Upper lobe of left lung (tissue), 6 donors: ENCODE measurements at places on chromosomes 12 and 14. TPM values are rescaled to one million over a fixed set of nuclear protein-coding genes. Genes with fewer than 3 reads are reported as not detected.

The GLIPR1L2 gene
- 1.6 TPM for total RNA-seq

DNA sequence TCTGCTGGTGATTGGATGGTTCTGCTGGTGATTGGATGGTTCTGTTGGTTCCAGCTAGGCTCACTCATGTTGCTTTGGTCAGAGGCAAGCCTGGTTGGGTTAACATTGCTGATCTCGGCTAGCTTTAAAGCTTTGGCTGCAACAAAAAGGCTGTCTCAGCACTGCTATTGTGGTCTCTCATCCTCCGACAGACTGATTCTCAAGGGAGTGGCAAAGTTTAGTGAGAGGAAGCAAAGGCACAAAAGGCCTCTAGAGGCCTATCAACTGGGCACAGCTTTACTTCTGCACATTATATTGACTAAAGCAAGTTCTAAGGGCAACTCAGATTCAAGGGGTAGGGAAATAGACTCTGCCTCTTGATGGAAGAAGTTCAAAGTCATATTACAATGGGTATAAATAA is 84.7 kb upstream of the LGR5 start:
- no peak overlapping the region for H3K27ac ChIP-seq
- no peaks in the 10 kb centered on the region for H3K4me1 ChIP-seq
- H3K27me3 ChIP-seq = no peaks in the 10 kb centered on the region
- no peak overlapping the region for H3K4me3 ChIP-seq
- DNase-seq = no peak

DNA sequence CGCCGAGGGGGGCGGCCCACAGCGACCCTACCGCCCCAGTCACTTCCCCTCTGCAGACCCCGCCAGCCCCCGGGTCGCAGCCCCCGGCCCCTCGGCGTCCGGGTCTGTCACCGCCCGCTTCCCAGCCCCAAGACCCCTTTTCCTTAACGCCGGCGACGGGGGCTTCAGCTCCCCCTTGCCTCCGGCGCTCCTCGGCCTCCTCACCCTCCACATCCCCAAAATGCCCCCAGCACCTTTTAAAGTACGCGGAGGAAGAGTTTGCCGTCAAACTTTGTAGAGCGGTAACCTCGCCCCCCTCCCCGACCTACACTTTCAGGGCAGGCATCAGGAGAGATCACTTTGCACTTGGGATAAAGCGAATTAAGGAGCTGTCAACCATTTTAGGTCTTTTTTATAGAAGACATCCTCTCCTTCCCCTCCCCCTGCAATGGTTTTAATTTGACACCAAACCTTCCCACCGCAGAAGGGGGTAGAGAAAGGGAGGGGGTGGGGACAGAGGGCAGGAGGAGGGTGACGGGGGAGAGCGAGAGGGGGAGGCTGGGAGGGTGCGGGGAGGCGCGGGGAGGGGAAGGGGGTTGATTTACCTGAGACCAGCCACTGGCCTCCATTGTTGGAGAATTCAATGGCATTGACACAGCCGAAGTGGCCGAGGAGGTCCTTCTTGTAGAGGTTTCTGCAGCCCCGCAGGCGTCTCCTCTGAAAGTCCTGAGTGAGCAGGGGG is 578 bp downstream of the DCAF5 start:
- peaks cover 24% of the 10 kb centered on the region for H3K4me1 ChIP-seq
- peak overlapping the region; percentile 96 for H3K27ac ChIP-seq
- no peaks in the 10 kb centered on the region for H3K36me3 ChIP-seq
- peak overlapping the region; percentile 66 for H3K4me3 ChIP-seq
- DNase-seq = peak; percentile 44

DNA sequence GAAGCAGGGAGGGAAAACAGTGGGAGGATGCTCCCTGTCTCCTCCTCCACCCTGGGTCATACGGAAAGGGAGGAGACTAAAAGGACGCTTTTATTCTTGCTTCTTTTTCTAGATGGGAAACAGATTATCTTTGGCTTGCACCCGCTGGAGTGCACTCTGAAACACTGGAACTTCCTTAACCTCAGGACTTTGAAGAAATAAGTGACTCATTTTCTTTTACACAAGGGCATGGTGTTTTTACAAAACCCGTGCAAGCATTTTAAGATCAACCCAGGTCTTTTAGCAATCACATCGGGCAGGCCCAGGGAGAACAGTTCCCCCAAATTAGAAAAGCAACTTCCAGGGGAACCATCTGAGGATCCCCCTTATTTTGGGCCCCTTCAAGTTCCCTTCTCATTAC is 80.9 kb upstream of the TSPAN11 start:
- H3K4me3 ChIP-seq = no peak overlapping the region
- no peak overlapping the region for H3K27ac ChIP-seq
- H3K27me3 ChIP-seq = no peaks in the 10 kb centered on the region
- no peaks in the 10 kb centered on the region for H3K36me3 ChIP-seq

DNA sequence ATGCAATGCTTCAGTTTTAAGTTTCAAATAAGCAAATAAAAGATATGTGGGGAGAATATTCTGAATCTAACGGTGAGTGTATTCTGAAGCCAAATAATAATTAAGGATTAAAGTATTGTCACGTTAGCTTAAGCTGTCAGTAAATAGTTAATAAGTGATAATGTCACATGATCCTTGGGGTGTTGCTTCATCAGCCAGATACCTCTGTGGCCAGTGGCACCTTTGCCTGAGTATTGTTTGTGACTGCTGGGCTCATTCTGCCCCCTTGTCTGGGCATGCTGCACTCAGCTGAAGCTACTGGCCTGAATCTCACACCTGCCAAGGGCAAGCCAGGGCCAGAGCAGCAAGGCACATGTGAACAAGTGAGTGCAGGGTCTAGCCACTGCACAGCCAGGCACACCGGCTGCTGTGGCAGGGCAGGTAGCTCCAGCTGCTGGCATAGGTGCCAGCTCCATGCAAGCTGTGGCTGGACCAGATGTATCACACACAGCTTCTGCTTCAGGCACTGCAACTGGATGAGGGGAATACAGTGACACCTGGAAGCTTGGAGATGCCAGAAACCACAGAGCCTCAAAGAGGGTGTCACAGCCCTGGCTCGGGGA is 739.7 kb downstream of the SLC6A15 start:
- no peak overlapping the region for H3K4me3 ChIP-seq
- H3K36me3 ChIP-seq = no peaks in the 10 kb centered on the region
- DNase-seq = peak; percentile 25
- no peaks in the 10 kb centered on the region for H3K27me3 ChIP-seq

- H3K4me1 ChIP-seq = no peaks in the 10 kb centered on the region
- H3K27me3 ChIP-seq = no peaks in the 10 kb centered on the region
- H3K4me3 ChIP-seq = no peak overlapping the region
- DNase-seq = no peak
- peaks cover 19% of the 10 kb centered on the region for H3K36me3 ChIP-seq
Observed at GRCh38 chr12:54526812-54527630, 22.4 kb upstream of the PDE1B start.

DNA sequence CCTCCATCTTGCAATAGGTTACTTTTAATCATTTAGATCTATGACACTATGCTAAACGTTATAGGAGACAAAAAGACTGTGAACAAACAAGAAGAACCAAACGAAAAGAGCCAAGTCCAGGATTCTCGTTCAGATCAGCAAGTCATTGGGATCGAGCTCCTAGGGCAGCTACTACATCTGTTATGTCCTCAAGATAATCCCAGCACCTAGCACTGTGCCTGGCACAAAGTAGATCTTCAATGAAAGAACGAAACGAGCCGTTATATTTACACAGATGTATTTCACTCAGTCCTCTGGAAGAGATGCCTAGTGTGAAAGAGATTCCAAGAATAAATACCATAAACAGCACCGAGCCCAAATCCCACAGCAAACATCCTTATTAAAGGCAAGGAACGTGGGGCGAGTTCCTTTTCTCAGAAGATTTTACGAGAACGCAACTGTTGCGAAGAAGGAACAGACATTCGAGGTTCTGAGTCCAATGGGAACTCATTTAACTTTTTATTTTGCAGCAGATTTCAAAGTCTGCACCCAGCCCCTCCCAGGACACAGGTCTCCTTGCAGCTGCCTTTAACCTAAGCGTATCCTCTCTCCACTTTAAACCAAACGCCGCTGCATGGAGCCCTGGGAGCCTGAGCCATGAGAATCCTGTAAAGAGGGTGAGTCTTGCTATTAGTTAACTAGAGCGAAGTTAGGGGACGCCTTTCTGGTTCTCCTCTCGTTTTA is 544 bp upstream of the TDP1 start:
- peaks cover 17% of the 10 kb centered on the region for H3K4me1 ChIP-seq
- H3K36me3 ChIP-seq = no peaks in the 10 kb centered on the region
- H3K4me3 ChIP-seq = peak overlapping the region; percentile 28
- no peaks in the 10 kb centered on the region for H3K27me3 ChIP-seq
- no peak for DNase-seq
